NCI-H69 (cell line): ENCODE measurements at places on chromosomes 16 and 17.

DNA sequence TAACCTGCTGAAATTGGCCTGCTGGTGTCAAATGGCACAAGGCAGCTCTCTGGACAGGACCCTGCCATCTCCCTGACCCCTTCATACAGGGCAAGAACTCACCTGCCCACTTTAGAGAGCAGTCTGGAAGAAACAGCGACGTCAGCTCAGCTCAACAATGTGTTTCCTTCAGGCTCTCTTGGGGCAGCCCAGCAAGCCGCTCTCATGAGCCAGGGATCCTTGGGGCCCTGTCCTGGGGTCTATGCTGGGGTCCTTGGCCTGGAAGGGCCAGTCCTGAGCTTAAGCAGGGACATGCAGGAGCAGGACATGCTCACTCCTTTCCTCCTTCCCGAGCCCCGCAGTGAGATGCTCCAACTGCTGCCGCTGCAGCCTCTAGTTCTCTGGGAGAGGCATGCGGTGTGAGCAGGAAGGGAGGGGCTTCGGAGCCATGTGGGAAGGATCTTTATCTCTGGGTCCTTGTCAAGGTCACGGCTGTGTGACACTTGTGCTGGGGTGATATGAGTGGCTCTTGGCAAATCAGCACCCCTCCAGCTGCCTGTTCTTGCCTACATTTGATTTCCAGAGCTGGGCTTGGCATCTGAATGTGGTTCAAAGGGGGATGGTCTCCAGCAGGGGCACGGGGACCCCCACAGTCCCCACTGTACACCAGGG, 3.4 kb downstream of the C1QTNF1 start:
- no peak for DNase-seq

GRCh38 chr16:71242601-71243000, 12.1 kb upstream of the HYDIN start:
- no peak for DNase-seq

- no peak for DNase-seq
Measured at GRCh38 chr16:57000271-57001025, 11.1 kb downstream of the NLRC5 start.

- DNase-seq: no peak
Measured at GRCh38 chr16:89033796-89034572, 57.0 kb upstream of the CBFA2T3 start.

DNA sequence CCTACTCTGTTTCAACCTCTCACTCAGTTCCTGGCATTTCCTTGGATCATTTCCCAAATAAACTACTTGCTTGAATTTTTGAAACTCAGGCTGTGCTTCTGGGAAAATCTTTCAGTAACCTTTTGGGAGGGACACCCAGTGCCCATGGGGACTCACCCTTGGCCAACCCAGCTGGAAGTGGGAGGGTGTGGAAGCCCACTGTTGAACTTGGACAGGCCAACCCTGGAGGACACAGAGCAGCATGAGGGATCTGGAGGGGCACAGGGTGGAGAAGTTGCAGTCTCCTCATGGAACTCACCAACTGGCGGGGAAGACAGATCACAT, 11.2 kb downstream of the RTN4RL1 start:
- no peak for DNase-seq

DNA sequence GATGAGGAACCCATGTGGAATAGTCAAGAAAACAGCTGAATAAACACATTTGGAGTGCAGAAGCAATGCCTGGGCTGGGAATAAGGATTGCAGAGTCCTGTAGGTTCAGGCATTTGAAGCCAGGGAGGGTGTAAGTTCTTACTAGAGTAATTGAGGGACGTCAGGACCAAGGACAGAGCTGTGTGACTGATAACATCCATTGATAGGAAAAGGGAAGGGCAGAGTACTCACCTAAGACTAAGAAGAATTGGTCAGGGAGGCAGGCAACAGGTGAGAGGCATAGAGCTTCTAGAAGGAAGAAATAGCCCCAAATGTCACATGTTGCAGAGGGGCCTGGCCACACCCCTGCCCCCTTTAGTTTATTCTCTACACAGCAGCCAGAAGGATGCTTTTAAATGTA, 79.8 kb upstream of the TMEM132E start:
- no peak for DNase-seq

DNA sequence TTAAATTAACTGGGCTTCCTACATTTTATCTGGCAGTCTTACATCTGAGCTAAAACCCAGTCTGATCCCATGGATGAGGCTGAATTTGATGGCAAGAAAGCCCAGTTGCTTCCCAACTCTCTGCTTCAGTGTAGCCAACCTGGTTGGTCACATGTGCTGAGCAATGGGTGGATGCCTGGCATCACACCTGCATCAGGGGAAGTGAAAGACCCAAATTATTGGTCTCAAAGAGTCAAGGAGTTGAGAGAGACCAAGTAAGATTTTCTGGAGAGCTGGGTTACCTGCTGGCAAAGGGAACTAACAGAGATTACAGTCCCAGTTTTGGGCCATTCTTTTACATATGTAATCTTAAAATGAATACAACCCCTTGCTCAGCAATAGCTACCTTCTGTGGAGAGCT, 38.8 kb downstream of the RGS9 start:
- DNase-seq: no peak

GRCh38 chr16:67461600-67462278, 19.2 kb downstream of the ATP6V0D1 start:
- no peak for DNase-seq

DNA sequence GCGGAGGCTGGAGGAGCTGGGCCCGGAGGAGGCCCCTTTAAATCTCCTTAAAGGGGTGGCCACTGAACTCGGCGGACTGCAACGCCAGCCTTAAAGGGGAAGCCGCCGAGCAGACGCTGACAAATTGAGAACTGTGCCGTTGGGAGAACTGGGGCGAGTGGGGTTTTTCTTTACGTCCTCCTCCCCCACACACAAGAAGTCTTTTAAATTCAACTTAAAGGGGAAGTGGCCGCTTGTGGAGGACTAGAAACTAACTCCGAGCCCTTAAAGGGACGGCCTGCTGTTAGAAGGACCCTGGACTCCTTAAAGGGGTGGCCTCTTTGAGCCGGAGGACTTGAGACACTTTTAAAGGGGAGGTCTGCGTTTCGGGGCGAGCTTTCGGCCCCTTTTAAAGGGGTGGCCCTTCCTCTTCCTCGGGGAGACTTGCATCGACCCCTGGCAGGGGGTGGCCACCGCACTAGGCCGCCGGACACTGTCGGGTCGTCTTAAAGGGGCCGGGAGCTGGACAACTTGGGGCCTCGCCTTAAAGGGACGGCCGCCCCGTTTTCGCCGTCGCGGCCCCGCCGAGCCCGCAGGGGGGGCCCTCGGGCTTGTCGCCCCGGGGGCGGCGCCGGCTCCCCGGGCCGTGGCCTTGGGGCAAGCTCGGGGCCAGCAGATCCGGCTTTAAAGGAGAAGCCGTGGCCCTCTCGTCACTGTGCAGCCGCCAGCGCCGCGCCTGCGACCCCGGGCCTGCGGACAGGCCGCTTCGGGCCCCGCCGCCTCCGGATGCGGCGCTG, 688 bp downstream of the FBRS start:
- peak; percentile 98 for DNase-seq

DNA sequence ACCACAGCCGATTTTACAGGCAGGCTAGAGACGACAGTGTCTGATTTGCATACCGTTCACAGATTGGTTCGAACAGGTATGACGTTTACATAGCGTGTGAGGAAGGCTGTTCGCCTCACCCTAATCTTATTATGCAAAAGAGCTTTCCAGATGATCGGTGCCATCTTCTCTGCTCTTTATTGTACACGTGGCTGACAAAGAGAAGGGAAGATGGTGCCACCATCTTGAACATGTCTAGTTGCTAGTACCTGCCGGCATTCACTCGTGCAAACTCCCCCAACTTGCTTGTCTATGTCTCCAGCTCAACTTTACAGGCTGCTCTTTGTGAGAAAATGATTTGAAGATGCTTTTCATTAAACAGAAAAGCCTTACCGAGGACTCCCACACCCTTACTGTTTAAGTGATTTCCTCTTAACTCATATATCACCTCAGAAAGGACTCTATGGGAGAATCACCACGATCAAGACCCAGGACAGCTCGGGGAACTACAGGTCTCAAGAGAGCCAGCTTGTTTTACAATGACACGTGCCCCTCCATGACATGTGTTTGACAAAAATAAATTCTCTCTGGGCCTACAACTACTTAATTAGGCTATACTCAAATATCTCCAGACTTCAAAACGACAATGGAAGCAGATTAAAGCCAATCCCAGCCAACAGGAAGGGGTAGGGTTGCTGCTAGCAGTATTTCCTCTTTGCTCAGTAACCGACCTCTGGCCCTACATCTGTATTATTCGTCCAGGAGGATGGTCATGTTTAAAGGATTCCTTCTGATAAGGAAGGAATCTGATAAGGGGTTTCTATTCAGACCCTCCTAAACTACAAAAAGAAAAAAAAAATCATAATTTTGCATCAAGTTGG, 480.6 kb downstream of the TMEM114 start:
- no peak for DNase-seq

GRCh38 chr16:65066651-65067050, 55.2 kb downstream of the CDH11 start:
- DNase-seq: no peak

DNA sequence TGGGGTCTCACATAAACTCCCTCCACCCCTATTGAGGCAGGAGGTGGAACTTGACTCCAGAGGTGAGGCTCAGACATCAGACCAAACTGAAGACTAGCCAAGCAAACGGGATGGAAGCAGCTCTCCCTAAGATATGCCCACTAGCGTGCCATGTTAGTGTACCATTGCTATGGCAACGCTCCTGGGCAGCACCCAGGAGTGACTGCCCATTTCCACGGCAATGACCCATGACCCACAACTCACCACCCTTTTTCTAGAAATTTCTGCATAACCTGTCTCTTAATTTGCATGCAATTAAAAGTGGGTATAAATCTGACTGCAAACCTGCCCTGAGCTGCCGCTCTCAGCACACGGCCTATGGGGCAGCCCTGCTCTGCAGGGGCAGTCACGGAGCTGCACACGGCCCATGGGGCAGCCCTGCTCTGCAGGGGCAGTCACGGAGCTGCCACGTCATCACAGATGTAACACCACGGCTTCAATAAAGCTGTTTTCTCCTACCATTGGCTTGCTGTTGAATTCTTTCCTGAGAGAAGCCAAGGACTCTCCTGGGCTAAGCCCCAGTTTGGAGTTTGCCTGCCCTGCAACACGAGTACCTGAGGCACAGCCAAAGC, 164.3 kb downstream of the RBFOX3 start:
- no peak for DNase-seq

DNA sequence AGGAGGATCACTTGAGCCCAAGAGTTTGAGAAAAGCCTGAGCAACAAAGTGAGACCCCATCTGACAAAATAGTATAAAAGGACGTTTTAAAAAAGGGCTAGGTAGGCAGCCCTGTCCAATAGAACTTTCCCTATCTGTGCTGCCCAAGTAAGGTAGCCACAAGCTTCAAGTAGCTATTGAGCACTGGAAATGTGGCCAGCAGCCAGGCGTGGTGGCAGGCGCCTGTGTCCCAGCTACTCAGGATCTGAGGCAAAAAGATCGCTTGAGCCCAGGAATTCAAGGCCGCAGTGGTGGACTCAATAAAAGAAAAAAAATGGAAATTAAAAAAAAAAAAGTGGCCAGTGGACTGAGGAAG, 1.5 kb upstream of the NQO1 start:
- peak; percentile 2 for DNase-seq

- no peak for DNase-seq
Measured at GRCh38 chr16:20744922-20745440, 3.4 kb upstream of the THUMPD1 start.

- no peak for DNase-seq
Measured at GRCh38 chr17:876272-876671, 94.1 kb downstream of the MRM3 start.

GRCh38 chr17:16941072-16942036, 30.6 kb downstream of the TNFRSF13B start:
- no peak for DNase-seq

DNA sequence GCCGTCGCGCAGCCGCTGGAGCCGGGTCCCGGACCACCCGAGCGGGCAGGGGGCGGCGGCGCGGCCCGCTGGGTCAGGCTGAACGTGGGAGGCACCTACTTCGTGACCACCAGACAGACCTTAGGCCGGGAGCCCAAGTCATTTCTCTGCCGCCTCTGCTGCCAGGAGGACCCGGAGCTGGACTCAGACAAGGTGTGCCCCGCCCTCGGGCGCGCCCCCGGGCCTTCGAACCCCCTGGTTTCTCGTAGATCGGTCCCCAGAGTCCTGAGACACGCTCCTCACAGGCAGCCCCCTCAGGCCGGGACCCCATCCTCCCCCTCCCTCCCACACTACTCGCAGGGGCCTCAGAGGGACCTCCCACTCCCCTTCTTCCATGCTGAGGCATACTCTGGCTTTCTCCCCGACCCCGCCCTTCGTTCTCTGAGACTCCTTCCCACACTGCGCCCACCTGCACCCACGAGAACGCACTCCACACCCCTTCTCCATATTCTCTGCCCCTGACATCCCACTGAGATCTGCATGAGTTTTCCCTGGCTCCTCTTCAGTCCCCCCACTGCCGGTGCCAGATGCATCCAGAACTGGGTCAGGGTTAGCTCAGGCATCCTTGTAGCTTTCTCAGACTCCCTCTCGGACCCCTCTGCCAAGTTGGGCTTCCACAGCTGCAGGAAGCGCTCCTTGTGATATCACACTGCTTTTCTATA, 523 bp downstream of the KCTD2 start:
- peak; percentile 43 for DNase-seq

- peak; percentile 72 for DNase-seq
Measured at GRCh38 chr17:68103148-68103547, 67.6 kb downstream of the KPNA2 start.

DNA sequence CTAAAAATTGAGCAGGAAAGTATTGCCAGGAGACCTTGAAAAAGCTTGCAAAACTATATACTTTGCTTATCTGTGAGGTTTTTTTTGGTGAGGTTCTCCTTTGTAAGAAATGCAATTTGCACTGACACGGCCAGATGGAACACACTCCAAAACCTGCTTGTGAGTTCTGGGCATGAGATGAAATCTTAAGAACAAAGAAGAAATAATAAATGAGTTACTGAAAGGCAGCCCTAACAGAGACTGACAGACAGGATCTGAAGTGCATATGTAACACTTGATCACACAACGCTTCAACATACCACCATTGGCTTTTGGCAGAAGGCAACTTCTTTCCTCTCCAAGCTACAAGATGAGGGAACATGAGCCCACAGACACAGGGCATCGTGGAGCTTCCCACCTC, 82.6 kb downstream of the USP31 start:
- DNase-seq: no peak

GRCh38 chr17:65049085-65049756, 7.3 kb downstream of the GNA13 start:
- no peak for DNase-seq
